Activated CD4-positive, alpha-beta T cell treated with anti-CD3 and anti-CD28 coated beads, Interleukin-2, amount 10 ng/mL, durations not matched to agents 7 days and 5 days (primary cell): ENCODE measurements at places on chromosomes 3 and 15. TPM values are rescaled to one million over a fixed set of nuclear protein-coding genes. Genes with fewer than 3 reads are reported as not detected.

- H3K27me3 ChIP-seq, result peaks cover 13% of the 10 kb centered on the region
- peaks cover 11% of the 10 kb centered on the region for H3K4me1 ChIP-seq
- no peak overlapping the region for H3K4me3 ChIP-seq
- no peak overlapping the region for H3K27ac ChIP-seq
- no peaks in the 10 kb centered on the region for H3K36me3 ChIP-seq
Measured at GRCh38 chr3:152127058-152127457, 141.7 kb upstream of the MBNL1 start.

Gene CCDC9B
- 1.0 TPM for total RNA-seq

- no peaks in the 10 kb centered on the region for H3K27me3 ChIP-seq
- no peaks in the 10 kb centered on the region for H3K4me1 ChIP-seq
- H3K4me3 ChIP-seq, result no peak overlapping the region
- H3K36me3 ChIP-seq, result no peaks in the 10 kb centered on the region
Measured at GRCh38 chr3:154759966-154760365, 320.2 kb upstream of the MME start.

GRCh38 chr3:172776049-172776717 lies 25.7 kb downstream of the ECT2 start:
- H3K4me3 ChIP-seq, result no peak overlapping the region
- no peak overlapping the region for H3K27ac ChIP-seq
- H3K36me3 ChIP-seq, result peaks cover 62% of the 10 kb centered on the region
- H3K4me1 ChIP-seq, result peaks cover 13% of the 10 kb centered on the region
- no peaks in the 10 kb centered on the region for H3K27me3 ChIP-seq

- H3K27me3 ChIP-seq, result no peaks in the 10 kb centered on the region
- H3K27ac ChIP-seq, result no peak overlapping the region
- no peak overlapping the region for H3K4me3 ChIP-seq
Measured at GRCh38 chr3:66464512-66464894, 36.3 kb downstream of the LRIG1 start.

Gene BCHE
- total RNA-seq, result not detected

GRCh38 chr15:63218100-63218808 lies 28.8 kb downstream of the RAB8B start:
- H3K4me3 ChIP-seq, result no peak overlapping the region
- no peak for DNase-seq
- no peak overlapping the region for H3K27ac ChIP-seq
- H3K36me3 ChIP-seq, result peaks cover 47% of the 10 kb centered on the region
- no peaks in the 10 kb centered on the region for H3K27me3 ChIP-seq

Gene CCDC54
- not detected for total RNA-seq

- H3K36me3 ChIP-seq, result no peaks in the 10 kb centered on the region
- DNase-seq, result no peak
- no peak overlapping the region for H3K4me3 ChIP-seq
Measured at GRCh38 chr3:89372456-89372855, 265.0 kb downstream of the EPHA3 start.

DNA sequence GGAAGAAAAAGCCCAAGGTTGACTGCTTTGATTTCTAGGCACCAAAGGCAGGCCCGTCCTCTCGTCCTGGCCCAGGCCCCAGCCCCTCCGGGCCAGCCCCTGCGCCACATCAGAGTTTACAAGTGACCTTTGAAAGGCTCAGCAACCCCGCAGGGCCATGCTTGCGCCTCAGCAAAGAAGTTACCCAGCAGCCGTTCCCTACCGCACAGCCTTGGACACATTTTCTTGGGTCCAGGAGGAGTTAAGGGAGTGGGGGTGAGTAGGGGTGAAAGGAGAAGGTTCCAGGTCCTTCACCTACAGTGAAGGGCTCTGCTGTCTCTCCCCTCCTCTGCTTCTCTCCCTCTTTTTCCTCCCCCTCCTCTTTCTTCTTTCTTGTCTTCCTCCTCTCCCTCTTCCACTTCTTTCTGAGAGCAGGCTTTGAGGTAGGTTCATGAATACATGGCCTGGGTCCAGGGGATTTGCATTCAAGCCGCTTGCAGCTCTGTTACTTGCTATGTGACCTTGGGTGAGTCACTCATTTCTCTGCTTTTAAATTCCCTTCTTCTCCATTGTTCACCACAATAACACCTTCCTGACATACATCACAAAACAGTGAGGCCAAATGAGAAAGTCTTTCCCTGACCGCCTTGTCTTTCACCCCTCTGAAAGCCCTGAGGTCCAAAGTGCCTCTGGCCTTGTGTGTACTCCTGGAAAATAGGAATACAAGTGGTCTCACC lies 223.3 kb upstream of the TPRG1 start:
- DNase-seq, result no peak
- peaks cover 22% of the 10 kb centered on the region for H3K4me1 ChIP-seq
- peaks cover 10% of the 10 kb centered on the region for H3K27me3 ChIP-seq
- no peak overlapping the region for H3K27ac ChIP-seq
- H3K36me3 ChIP-seq, result no peaks in the 10 kb centered on the region

GRCh38 chr3:14907043-14907966 lies 40.1 kb upstream of the NR2C2 start:
- H3K27ac ChIP-seq, result no peak overlapping the region
- no peak for DNase-seq
- H3K36me3 ChIP-seq, result peaks cover 2% of the 10 kb centered on the region
- H3K27me3 ChIP-seq, result peaks cover 12% of the 10 kb centered on the region

Gene CISH
- total RNA-seq, result 308 TPM

Gene TF
- 0.21 TPM for total RNA-seq

- DNase-seq, result no peak
- no peak overlapping the region for H3K27ac ChIP-seq
- no peaks in the 10 kb centered on the region for H3K36me3 ChIP-seq
Measured at GRCh38 chr15:62927196-62927595, 115.4 kb upstream of the TPM1 start.

Gene STXBP5L
- not detected for total RNA-seq

DNA sequence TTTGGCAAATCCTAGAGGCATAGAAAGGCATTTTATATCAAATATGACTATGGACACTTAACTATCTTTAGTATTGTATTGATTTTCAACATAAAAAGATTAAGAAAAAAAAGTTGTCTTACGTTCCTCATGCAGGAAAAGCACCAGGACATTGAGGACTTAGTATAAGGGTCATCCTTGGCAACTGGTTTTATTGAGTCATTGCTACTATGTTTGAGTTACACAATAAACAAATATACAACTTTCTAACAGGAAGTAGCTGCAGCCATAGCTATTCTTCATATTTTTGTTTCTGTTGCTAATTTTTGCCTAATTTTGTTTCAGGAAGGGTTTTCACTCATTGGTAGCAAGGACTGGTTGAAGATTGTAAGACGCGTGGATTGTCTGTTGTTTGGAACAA lies 93.0 kb downstream of the NPTN start:
- H3K4me1 ChIP-seq, result no peaks in the 10 kb centered on the region
- no peak overlapping the region for H3K4me3 ChIP-seq
- DNase-seq, result no peak
- no peak overlapping the region for H3K27ac ChIP-seq

GRCh38 chr3:112931736-112932521 lies 43.0 kb downstream of the CD200R1 start:
- peaks cover 8% of the 10 kb centered on the region for H3K4me1 ChIP-seq
- no peaks in the 10 kb centered on the region for H3K27me3 ChIP-seq

GRCh38 chr3:126314305-126314789 lies 42.9 kb downstream of the KLF15 start:
- no peak overlapping the region for H3K27ac ChIP-seq
- DNase-seq, result no peak
- H3K27me3 ChIP-seq, result no peaks in the 10 kb centered on the region
- H3K4me3 ChIP-seq, result no peak overlapping the region
- no peaks in the 10 kb centered on the region for H3K4me1 ChIP-seq

DNA sequence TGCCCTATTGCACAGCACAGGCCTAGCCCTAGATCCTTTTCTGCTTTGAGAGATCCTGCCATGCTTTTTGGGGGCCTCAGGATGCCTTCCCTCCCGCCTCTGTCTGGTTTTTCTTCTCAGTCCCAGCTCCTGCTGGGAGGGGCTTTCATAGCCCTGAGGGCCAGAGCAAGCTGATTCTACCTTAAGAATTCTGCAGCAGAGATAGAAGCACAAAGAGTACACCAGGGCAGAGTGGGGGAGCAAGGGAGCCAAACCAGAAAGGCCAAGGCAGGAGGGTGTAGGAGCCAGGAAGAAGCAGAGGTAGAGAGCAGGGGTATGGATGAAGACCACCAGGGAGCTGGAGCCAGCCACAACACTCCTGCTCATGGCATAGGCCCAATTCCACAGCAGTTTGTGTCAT lies 18.1 kb downstream of the SH3BP5 start:
- H3K27ac ChIP-seq, result peak overlapping the region; percentile 71
- H3K4me3 ChIP-seq, result no peak overlapping the region
- H3K27me3 ChIP-seq, result no peaks in the 10 kb centered on the region
- H3K4me1 ChIP-seq, result peaks cover 66% of the 10 kb centered on the region
- H3K36me3 ChIP-seq, result peaks cover 14% of the 10 kb centered on the region

- H3K27me3 ChIP-seq, result no peaks in the 10 kb centered on the region
- no peak overlapping the region for H3K4me3 ChIP-seq
- H3K36me3 ChIP-seq, result no peaks in the 10 kb centered on the region
- H3K27ac ChIP-seq, result no peak overlapping the region
- H3K4me1 ChIP-seq, result no peaks in the 10 kb centered on the region
- DNase-seq, result no peak
Measured at GRCh38 chr3:76122007-76122406, 336.7 kb upstream of the ZNF717 start.

Gene UBXN7
- 54.4 TPM for total RNA-seq

DNA sequence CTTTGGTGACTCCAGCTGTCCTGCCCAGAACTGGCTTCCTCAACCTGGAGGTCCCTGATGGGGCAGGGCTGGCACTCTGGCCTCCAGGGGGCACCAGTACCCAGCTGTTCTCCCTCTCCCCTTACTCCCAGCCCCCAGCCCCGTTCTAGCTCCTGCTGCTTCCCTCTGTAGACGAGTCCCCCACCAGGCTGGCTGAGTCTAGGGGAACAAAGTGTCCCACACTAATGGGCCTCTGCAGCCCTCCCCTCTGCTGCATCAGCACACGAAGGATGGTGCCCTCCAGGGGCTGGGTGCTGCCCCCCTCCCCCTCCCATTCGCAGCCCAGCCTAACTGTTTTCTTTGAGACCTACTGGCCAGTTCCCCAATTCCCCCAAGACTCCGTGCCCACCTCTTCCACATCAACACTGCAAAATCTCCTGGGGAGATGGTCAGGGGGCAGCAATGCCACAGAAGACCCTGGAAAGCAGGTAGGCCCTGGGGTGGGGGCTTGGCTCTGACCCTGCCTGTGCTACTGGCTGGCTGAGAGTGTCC lies 4.2 kb downstream of the RHCG start:
- peaks cover 2% of the 10 kb centered on the region for H3K4me1 ChIP-seq
- H3K4me3 ChIP-seq, result no peak overlapping the region
- no peak for DNase-seq
- H3K36me3 ChIP-seq, result no peaks in the 10 kb centered on the region
- no peak overlapping the region for H3K27ac ChIP-seq

GRCh38 chr3:16697443-16698147 lies 92.4 kb upstream of the DAZL start:
- no peak overlapping the region for H3K4me3 ChIP-seq
- H3K27ac ChIP-seq, result no peak overlapping the region
- DNase-seq, result no peak

DNA sequence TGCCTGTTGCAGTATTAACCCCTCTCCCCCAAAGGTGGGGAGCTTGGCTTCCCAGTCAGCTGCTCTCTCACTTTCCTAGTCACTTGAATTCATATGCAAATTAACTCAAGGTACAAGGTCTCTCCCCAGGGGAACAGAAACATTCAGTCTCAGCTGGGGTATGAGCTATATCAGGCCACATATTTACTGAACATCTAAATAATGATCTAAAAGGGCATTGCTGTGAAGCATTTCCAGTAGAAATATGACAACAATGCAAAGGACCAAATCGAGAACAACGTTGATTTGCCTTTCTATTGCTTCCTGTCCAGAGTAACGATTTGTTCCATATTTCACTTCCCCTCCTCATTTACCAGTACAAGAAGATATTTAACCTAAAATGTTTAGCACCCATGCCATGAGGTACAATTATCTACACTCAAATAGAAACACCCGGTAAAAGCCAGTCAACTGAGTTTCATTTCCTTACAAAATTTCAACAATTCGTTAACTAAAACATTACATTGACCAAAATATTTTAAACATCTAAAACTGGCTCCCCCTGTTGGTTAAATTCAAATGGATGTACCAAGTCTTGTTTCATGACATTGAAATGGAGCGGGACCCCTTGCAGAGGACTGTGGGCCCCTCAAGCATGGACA lies 36.5 kb upstream of the KLHL6 start:
- H3K4me3 ChIP-seq, result no peak overlapping the region
- H3K27me3 ChIP-seq, result no peaks in the 10 kb centered on the region
- peaks cover 3% of the 10 kb centered on the region for H3K36me3 ChIP-seq
- H3K4me1 ChIP-seq, result peaks cover 32% of the 10 kb centered on the region
- DNase-seq, result peak; percentile 14

Gene CFAP91
- total RNA-seq, result not detected

Gene IGDCC3
- total RNA-seq, result not detected

DNA sequence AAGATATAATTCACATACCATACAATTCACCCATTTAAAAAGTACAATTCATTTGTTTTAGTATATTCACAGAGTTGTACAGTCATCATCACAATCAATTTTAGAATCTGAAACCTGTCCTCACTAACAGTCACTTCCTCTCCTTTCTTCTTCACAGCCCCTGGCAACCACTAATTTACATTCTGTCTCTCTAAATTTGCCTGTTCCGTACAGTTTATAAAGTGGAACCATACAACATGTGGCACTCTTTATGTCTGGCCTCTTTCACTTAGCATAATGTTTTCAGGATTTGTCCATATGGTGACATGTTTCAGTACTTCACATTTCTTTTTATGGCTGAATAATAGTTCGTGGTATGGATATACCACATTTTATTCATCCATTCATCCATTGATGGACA lies 22.7 kb downstream of the ERICH6 start:
- H3K36me3 ChIP-seq, result peaks cover 2% of the 10 kb centered on the region
- DNase-seq, result peak; percentile 28
- H3K4me3 ChIP-seq, result no peak overlapping the region
- no peak overlapping the region for H3K27ac ChIP-seq
- peaks cover 24% of the 10 kb centered on the region for H3K4me1 ChIP-seq
- H3K27me3 ChIP-seq, result peaks cover 2% of the 10 kb centered on the region

Gene SOX14
- not detected for total RNA-seq

DNA sequence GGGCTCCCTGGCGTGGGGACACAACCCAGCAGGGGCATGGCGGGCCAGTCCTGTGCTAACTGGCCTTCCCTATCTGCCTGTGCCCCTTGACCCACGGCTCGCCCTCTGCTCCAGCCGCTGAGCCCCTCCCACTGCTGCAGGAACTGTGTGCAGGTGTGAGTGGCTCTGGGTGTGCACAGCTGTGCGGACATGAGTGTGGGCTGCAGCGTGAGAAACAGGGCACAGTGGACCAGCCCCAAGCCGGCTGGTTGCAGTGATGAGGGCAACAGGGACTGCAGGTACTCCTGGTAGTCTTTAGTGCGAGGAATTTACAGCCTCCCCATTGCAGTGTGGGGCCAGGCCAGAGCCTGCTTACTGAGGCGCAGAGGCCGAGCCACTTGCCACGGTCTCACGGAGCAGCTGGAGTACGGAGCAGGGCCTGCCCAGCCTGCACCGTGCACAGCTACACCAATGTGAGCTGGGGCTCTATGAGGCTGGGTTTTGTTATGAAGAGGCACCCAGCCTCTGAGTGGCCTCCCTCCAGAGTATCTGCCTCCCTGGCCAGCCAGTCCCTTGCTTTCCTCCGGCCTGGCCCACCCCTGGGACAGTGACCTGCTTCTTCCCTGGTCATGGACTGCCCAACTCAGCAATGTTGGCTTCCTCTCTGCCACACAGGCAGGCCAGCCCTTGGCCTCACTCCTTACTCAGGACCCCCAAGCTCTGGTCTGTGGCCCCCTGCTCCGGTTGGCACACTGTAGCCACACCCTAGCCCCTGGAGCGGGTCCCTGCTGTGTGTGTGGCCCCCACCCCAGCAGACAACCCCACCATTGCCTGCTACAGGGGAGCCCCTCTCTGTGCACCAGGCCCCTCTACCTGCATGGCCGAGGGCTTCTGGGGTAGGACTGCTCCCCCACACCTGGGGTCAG lies 47.8 kb downstream of the PLXNA1 start:
- no peak for DNase-seq
- no peaks in the 10 kb centered on the region for H3K4me1 ChIP-seq
- no peaks in the 10 kb centered on the region for H3K27me3 ChIP-seq
- H3K27ac ChIP-seq, result no peak overlapping the region
- H3K36me3 ChIP-seq, result no peaks in the 10 kb centered on the region

Gene GOLGA8T
- total RNA-seq, result not detected
